Thoracic aorta endothelial cell (primary cell): ENCODE measurements at places on chromosomes 12 and 14. TPM values are rescaled to one million over a fixed set of nuclear protein-coding genes. Genes with fewer than 3 reads are reported as not detected.

Gene GPR135
- total RNA-seq = 3.1 and 7.6 TPM in 2 replicates

Gene GZMB
- total RNA-seq = not detected in 2 replicates

Gene CLEC1B
- total RNA-seq = not detected in 2 replicates

Gene TPCN1
- 12.0 and 15.4 TPM in 2 replicates for total RNA-seq

Gene P2RX2
- not detected in 2 replicates for total RNA-seq

Gene HHIPL1
- 0.80 and 1.9 TPM in 2 replicates for total RNA-seq

Gene PRB2
- total RNA-seq = not detected in 2 replicates

Gene MANSC1
- 43.6 and 49.5 TPM in 2 replicates for total RNA-seq

Gene KIF26A
- 12.4 and 23.5 TPM in 2 replicates for total RNA-seq

Gene RFC5
- total RNA-seq = 32.6 and 41.6 TPM in 2 replicates

Gene RD3L
- not detected in 2 replicates for total RNA-seq

Gene SIRT4
- 0.27 and 0.50 TPM in 2 replicates for total RNA-seq

Gene AP1G2
- 7.6 and 17.0 TPM in 2 replicates for total RNA-seq

Gene ALDH2
- 32.4 and 47.1 TPM in 2 replicates for total RNA-seq

Gene RERGL
- total RNA-seq = not detected in 2 replicates

Gene HSPB8
- 5.5 and 6.0 TPM in 2 replicates for total RNA-seq

Gene POTEG
- not detected in 2 replicates for total RNA-seq

Gene MMP19
- total RNA-seq = 0.36 and 0.53 TPM in 2 replicates

Gene IFNG
- total RNA-seq = not detected in 2 replicates

Gene VDR
- 0.80 and 1.1 TPM in 2 replicates for total RNA-seq

Gene CKB
- total RNA-seq = 1.6 and 1.9 TPM in 2 replicates

Gene CCDC198
- total RNA-seq = not detected in 2 replicates

Gene NRL
- total RNA-seq = 0.40 and 0.57 TPM in 2 replicates

Gene TM7SF3
- 92.8 and 109 TPM in 2 replicates for total RNA-seq

Gene MGP
- total RNA-seq = 76.1 and 104 TPM in 2 replicates

Gene KDM5A
- 65.0 and 80.2 TPM in 2 replicates for total RNA-seq

Gene SPIC
- total RNA-seq = not detected in 2 replicates

Gene KCNK13
- 0.07 TPM in 1 of 2 replicates, not detected in the other for total RNA-seq

Gene AKAP6
- total RNA-seq = 0.43 and 0.53 TPM in 2 replicates

Gene DLK1
- not detected in 2 replicates for total RNA-seq
